ENCODE measurements at places on chromosomes 13 and 19.
A peak's percentile ranks its signal among the peaks of the same experiment; 100 is the strongest.

DNA sequence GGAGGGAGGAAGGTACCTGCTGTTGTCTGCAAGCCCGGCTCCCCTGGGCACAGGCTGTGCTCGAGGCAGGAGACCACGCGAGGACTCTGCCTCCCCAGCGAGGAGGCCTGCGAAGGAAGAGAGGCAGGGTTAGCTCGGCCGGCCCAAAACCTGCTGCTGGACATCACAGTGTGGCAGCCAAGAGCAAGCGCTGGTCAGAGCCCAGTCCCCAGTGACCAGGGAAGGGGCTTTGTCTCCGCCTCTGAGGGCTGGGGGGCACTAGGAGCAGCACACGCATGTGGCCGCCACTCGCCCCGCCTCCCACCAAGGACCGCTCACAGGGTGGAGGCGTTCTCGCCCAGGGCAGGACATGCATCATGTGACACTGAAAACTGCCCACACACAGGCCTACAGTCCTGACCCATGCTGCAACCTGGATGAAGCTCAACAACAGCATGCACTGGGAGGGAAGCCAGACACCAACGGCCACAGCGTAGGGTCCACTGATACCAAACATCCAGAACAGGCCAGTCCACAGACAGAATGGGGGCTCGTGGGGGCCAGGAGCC, 8.5 kb downstream of the MIER2 start:
- DNase-seq = no peak

DNA sequence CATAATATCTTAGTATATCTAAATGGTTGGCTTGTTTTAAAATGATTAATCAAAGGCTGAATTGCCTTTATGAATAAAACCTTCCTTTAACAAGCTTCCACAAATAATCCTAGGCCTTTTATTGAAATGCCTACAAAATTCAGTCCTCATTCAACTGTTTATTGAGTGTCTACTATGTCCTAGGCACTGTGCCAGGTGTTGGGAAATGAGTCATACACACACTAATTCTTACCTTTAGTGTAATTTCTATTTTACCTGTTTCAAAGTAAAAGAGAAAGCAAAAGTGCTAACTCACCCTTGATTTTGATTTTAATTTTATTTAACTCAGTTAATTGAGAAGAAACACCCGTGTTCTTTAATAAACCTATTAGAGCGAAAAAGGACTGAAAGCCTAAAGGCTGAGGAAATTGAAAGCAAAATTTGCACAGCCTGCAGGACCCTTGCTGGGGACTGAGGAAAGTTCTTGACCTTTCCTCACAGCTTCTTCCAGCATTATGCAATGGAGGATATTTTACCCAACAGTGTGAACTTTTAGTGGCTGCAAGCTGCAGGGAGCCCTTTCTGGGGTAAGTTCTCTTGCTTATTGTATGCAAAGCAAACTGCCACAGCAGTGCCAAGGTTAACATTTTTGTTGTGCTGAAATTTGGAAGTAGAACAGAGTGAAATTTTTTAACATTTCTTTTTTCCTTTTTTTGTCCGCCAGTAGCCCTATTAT, 83.1 kb downstream of the B3GLCT start:
- no peak for DNase-seq

DNA sequence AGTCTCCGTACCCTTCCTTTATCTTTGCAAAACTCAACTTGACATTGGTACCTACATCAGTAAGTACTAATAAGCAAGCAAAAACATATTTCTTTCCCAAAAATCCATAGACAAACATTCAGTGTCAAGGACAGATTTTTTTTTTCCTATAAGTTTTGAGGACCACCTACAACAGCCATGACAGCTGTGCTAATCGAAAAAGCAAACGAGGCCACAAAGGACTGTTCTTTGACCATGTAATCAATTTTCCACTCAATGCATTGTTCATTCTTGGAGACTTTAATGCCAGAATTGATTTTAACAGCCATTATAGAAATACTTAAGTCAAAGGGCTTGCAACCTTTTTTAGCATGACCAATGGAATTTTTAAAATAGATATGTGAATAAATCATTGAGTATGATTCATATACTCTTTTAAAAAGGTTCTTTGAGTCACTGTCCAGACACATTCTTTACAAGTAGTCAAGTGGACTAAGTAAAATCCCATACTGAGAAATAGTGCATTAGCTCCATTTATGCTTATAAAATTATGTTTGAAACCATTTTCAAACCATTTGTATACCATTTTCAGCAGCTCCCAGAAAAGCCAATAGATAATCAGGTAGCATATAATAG, 323.9 kb downstream of the MZT1 start:
- no peak for DNase-seq

DNA sequence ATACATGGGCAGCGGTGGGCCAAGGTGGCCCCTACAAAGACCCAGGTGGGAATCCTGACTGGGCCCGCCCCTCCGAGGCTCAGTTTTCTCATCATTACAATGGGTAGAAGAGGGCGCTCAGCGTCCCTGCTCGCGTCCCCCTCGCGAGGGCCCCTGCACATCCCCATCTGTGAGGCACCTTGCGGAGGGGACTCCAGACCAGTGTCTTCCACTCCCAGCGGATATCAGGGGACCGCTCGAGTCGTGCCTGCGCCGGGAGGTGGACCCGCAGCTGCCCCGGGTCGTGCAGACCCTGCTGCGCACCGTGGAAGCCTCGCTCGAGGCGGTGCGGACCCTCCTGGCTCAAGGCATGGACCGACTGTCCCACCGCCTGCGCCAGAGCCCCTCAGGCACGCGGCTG, 15.3 kb upstream of the COLGALT1 start:
- no peak for DNase-seq

- no peak for DNase-seq
These were observed 2.3 kb downstream of the ACP4 start for GRCh38 chr19:50792272-50793250.

DNA sequence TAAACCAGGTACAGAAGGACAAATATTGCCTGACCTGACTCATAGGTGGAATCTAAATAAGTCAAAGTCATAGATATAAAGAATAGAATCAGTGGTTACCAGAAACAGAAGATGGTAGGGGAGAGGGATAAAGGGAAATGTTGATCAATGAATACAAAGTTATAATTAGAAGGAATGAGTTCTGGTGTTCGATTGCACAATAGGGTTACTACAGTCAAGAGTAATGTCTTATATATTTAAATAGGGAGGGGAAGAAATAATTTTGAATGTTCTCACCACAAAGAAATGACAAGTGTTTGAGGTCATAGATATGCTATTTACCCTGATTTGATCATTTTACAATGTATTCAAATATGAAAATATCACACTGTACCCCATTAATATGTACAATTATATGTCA, 1541.2 kb downstream of the SLITRK1 start:
- no peak for DNase-seq

DNA sequence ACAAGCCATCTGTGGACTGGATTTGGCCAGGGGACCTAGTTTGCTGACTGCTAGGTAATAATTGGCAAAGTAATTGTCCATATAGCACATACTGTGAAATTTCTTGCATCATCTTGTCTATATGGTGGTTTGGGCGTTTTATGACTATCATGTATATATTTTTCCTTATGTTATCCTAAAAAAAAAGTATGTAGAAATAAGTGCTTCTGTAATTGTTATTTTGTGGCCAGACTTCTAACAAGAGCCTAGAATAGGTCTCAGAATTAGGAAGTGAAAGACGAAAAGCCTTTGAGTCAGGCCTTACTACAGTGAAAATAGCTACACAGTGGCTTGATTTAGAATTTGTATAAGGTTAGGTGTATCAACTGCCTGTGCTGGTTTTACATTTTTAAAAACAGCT, 4.2 kb downstream of the FNDC3A start:
- DNase-seq = no peak

- no peak for DNase-seq
These were observed 6.3 kb upstream of the LIN7B start for GRCh38 chr19:49107625-49108459.

DNA sequence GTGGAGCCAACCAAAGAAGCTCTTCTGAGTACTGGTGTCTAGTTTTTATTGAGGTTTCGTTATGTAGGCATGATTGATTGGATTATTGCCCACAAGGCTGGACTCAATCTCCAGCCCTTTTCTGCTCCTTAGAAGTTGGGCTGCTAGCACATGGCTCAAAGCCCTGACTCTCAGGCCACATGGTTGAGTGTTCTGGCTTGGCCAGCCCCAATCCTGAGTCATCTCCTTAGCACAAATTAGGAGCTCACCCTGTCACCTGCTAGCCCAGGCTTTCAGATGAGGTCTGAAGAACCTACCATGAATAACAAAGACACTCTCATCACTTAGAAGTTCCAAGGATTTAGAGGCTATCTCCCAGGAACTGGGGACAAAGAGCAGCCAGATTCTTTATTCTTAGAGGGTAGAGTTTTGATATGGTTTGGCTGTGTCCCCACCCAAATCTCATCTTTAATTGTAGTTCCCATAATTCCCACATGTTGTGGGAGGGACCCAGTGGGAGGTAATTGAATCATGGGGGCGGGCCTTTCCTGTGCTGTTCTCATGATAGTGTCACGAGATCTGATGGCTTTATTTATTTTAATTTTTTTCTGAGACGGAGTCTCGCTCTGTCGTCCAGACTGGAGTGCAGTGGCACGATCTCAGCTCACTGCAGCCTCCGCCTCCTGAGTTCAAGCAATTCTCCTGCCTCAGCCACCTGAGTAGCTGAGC, 11.3 kb downstream of the DPY19L3 start:
- DNase-seq = no peak

GRCh38 chr13:31764556-31764955, 25.2 kb downstream of the RXFP2 start:
- no peak for DNase-seq

- no peak for DNase-seq
These were observed 524.6 kb downstream of the EFNB2 start for GRCh38 chr13:106010836-106011235.

DNA sequence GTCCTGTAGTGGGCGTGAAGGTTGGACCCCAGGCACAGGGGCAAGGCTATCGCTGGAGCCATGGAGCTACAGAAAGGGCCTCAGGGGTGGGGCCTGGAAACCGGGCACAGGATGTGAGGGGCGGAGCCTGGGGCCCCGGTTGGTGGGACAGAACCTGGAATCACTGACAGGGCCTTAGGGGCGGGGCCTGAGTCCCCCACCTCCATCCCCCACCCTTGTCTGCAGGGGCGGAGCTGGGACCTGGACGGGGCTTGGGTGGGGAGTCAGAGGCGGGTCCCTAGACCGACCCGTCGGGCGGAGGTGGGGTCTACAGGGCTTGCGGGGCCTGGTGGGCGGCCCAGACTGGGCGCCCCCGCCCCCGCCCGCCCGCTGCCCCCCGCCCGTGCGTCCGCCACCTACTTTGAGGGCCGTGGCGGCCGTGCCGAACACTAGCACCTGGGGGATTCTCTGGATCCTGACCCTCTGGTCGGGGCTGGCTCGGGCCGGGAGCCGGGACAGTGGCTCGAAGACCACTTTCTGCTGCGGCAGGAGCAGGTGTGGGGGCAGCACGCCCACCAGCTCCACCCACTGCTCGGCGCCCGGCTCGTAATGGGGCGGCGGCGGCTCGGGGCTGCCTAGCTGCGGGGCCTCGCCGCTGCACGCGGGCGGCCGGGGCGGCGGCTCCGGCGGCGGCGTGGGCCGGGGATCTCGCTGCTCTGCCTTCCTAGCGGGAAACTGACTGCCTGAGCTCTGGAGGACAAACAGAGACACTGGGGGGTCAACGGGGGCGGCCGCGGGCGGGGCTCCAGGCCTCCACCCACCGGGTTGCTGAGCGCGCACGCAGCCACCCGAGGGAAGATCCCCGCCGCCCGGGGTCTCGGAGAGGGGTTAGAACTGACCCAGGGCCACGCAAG, 26.3 kb downstream of the DCAF15 start:
- DNase-seq = peak; percentile 47

DNA sequence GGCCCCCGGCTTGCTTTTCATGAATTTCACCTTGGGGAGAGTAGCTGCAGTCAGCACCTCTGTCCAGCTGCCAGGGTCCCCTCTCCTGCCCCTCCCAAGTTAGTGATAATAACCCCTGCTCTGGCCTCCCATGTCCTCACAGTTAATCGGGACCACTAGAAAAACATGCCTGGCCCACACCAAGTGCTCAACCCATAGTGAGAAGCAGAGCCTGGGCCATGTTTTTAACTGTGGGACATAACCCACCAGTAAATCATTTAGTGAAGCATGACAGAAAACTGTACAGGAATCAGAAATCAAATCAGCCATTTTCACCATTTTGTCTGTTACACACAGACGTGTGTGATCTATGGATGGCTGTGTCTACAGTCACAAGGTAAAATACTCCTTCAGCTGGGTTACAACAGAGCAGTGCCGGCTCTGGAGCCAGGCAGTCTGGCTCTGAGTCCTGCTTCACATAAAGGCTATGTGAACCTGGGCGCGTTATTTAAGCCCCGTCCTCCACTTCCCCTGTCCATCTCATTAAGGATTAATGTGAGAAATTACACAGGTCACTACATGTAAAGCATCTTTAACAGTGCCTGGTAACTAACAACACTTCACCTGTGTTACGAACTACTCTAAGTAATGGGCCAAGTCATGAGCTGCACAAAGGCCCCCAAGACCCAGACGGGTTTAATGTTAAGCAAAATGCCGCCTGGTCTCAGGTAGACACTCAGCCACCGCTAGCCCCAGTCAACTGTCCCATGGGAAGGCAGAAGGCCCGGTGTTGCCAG, 7.6 kb upstream of the ECH1 start:
- DNase-seq = no peak

GRCh38 chr19:718991-719512, 10.3 kb downstream of the PALM start:
- DNase-seq = peak; percentile 59

- DNase-seq = no peak
These were observed 2.4 kb downstream of the PCSK4 start for GRCh38 chr19:1487576-1488281.

DNA sequence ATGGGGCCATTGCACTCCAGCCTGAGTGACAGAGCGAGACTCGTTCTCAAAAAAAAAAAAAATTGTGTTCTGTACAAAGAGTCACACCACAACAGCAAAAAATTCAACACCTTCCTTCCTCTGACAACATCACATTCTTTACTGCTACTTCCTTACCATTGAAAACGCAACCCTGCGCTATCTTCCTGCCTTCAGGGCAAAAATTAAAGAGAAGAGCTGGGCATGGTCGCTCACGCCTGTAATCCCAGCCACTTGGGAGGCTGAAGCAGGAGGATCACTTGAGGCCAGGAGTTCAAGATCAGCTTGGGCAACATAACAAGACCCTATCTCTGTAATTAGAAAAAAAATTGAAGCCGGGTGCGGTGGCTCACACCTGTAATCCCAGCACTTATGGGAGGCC, 9.4 kb upstream of the ZNF444 start:
- DNase-seq = no peak

- no peak for DNase-seq
These were observed 19.4 kb downstream of the CEACAM21 start for GRCh38 chr19:41595258-41595889.

- no peak for DNase-seq
These were observed 627.8 kb upstream of the SLC10A2 start for GRCh38 chr13:103694033-103694432.

All from dorsolateral prefrontal cortex (tissue), 122 donors.